Activated T-cell treated with anti-CD3 and anti-CD28 coated beads for 48 hours (primary cell): ENCODE measurements at places on chromosomes 3 and 15.

DNA sequence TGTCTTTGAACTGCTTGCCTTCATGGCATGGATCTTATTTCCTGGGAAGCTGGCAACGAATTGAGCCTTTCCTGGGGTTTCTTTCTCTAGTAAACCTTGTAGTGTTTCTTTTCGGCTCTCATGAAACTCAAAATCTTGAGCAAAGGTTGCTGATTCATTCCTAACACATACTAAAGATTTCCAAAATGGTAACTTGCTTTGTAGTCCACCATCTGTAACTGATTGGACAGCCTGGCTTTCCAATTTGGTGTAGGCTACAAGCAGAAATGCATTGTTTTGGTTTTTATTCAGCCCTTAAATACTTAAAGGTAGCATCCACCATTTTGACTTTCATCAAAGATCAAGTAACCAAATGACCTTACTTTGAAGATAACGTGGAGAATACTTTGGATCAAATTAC is 38.1 kb downstream of the LRTM1 start:
- no peak for DNase-seq

- DNase-seq, result peak; percentile 21
These were observed 1.1 kb upstream of the TRIM71 start for GRCh38 chr3:32816439-32817256.

DNA sequence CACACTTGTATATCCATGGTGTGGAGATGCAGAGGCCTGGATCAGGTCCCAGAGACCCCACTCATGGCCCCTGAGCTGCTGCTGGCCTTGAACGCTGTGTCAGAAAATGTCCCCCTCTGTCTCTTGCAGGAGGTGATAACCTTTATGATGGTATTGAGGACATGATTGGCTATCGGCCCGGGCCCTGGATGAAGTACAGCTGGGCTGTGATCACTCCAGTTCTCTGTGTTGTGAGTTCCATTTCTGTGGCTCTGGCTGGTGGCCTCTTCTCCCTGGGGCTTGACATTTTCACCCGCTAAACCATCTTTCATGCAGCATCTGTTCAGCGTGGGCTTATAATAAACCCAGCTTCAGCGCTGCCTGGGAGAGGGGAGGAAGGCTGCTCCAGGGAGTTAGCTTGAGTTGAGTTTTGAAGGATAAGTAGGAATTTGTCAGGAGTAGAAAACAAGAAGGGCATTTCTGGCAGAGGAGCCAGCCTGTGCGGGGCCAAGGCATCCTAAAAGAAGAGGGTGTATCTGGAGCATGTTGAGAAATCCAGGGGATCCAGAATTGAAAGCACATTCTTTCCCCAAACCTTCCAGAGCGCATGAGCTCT is 61.1 kb downstream of the GRIP2 start:
- DNase-seq, result no peak

DNA sequence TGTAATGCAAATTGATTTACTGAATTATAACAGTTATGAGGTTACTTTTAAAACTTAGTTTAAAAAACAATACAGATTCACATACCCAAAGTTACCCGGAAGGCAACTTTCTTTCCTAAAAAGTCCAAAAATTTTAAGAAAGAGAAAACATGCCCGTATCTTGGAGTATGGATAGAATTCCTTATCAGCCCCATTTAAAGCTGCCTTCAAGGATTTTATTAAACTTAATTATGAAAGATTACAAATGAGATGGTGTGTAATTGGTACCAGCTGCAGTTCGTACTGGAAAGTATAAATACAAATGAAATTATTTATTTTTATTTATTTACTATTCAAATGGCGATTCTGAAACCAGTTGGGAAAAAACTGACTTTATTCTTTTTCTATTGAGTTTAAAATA is 39.4 kb downstream of the SATB1 start:
- no peak for DNase-seq

DNA sequence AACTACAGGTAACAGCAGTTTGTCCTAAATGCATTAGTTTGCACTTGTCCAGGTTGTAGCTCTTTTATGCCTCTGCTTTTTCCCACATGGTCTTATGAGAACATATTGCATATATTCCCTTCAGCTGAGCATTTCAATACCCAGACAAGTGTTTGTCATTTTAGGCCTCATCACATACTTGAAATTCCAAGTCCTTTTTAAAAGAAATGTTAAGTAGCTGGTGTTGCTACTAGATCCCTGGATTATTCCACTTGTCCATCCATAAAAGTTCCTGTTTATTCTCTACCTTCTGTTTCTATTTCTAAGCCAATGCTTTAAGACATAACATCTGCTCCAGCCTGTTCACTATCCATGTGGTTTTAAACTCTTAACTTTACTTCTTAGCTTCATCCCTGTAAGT is 128.4 kb downstream of the NECTIN3 start:
- no peak for DNase-seq

DNA sequence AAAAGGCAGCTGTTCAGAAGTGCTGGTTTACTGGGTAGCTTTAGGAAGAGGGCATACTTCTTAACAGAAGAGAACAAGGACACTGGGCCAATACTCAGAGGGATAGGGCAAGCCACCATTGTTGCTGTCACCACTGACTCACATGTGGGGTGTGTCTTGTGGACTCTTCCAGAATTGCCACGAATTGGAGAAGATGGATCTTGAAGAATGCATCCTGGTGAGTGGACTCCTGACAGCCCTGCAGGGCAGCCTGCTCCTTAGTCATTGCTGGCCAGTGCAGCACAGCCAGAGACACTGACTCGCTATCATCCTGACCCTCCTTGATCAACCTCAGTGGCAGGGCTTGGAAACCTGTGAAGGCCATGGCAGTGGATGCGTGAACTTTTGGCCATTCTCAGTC is 62.3 kb downstream of the UBP1 start:
- no peak for DNase-seq

GRCh38 chr15:72199721-72200212 is 2.2 kb upstream of the GRAMD2A start:
- DNase-seq, result peak; percentile 55

DNA sequence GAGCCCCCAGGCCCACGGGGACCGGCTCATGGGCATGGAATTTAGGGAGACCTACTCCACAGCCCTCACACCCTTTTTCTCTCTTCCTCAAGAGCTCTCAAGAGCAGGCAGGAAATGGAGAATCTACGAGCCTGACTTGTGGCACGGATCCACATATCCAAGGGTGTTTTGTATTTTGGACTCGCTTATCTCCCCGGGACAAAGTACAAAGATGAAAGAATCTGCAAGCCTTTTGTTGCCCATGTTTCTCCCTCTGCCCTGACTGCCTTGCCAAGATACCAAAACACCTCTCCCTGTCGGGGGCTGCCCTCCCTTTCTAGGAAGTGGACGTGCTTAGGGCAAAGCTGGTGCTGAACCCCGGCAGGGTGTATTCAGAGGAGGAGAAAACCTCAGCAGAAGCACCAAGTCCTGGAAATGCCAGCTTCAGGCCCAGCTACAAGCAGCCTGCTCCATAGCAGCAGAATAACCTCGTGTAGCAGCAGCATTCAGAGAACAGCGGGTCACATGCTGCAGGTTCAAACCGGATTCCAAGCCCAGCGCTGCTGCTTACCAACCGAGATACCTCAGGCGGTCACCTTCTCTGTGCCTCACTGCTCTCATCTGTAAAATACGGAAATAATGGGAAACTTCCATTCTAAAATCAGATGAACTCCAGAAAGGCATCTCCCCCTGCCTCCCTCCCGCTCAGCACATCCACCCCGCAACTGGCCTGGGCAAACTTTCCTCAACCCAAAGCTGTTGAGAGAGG is 35.2 kb downstream of the DNASE1L3 start:
- no peak for DNase-seq

DNA sequence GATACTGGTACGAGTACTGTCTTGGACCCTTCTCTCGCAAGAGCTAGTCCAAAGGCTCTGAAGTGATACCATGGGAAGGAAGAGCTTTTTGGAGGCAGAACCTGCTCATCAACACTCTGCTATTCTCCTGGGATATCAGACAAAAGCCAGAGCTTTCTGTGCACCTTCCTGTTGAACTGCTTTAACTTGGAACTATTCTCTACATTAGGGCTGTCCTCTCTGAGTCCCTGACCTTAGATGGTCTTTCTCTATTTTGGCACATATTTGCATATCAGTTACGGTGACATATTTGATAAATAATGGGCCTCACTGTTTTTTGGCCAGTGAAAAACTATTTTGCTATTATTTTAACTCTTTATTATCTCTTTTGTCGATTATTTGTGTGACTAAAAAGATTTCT is 146.9 kb downstream of the TIGIT start:
- no peak for DNase-seq

DNA sequence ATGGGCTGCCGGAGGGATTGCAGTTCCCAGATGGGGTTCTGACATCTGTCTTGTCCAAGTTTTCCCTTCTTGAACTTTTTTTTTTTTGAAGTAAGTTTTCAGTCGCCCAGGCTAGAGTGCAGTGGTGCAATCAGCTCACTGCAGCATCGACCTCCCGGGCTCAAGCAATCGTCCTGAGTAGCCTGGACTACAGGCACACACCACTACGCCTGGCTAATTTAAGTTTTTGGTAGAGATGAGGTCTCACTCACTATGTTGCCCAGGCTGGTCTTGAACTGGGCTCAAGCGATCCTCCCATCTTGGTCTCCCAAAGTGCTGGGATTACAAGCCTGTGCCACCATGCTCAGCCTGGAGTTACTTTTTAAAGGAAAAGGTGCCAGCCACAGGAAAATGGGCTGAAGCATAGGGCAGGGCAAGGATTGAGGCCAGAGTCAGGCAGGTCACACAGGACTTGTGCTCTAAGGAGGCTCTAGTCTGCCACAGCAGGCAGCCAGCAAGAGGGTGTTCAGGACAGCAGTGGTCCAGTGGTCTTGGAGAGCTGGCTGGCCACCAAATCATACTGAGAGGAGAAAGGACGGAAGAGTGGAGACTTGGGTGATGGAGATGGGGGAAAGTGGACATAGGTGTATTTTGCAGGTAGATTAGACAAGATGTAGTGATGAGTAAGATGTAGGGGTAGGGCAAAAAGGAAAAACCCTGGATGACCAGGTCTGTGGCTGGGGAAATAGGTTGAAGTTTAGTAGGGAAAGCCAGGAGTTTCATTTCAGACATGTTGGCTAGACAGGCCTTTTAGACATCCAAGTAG is 6.0 kb upstream of the PODXL2 start:
- no peak for DNase-seq

DNA sequence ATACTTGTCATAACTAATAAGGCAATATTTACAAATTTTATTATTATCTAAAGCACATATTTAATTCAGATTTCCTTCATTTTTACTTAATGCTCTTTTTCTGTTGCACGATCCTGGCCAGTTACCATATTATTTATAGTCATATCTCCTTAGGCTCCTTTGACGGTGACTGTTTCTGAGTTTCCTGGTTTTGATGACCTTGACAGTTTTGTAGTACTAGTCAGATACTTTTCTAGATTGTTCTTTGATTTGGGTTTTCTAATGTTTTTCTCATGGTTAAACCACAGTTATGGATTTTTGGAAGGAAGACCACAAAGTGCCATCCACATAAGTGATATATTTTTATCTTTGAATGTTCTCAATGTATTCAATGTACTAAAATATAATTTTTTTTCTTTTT is 171.0 kb upstream of the NANOGP8 start:
- DNase-seq, result no peak

DNA sequence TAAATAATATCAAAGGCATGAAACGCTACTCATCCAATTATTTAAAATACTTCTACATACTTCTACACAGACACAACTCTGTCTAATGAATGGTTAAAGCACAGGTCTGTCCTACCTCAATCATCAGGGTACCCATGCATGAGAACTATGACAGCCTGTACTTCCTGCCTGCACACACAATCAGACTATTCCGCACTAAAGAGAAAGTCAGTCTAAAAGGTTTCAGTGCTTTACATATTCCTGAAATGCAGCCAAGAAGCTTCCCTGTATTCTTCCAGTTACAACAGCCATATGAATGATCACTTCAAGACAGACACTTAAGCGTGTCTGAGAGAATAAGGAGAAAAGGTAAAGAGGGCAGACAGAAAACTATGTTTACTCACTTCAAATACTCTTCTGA is 58.8 kb downstream of the TUBGCP4 start:
- no peak for DNase-seq

DNA sequence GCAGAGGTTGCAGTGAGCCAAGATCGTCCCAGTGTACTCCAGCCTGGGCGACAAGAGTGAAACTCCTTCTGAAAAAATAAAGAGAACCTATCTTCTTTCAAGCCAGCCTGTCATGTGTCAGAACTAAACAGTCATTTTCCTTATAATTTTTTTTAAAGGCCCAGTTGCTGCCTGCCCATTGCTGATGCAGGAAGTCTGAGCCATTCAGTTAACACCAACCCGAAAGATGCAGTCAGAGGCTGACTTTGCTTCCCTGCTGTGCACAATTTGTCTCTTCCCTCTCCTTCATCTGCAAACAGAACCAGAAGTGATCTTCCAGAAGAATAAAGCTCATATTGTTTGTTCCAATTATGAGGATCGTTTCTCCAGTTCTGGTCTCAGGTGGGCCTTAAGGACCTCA is 220.6 kb downstream of the SLCO3A1 start:
- no peak for DNase-seq

DNA sequence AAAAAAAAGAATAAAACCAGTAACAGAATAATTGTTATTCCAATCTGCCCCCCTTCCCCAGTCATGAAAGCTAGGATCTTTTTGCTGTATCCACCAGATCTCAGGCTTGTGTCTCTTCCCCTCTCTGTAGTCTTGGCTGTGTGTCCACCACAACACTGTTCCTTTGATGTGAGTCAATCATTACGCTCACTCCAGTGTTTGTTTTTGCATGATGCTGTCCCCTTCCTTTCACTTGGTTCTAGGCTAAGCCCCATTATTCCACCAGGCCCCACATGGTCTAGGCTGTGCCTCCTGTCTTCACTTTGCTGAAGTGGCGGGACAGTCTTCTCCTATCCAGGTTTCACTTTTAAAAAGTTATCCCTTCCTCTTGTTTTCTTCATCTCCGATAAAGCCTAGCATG is 13.6 kb downstream of the ACKR2 start:
- DNase-seq, result no peak

- DNase-seq, result no peak
These were observed 74.6 kb downstream of the ARRDC4 start for GRCh38 chr15:98035134-98035533.

DNA sequence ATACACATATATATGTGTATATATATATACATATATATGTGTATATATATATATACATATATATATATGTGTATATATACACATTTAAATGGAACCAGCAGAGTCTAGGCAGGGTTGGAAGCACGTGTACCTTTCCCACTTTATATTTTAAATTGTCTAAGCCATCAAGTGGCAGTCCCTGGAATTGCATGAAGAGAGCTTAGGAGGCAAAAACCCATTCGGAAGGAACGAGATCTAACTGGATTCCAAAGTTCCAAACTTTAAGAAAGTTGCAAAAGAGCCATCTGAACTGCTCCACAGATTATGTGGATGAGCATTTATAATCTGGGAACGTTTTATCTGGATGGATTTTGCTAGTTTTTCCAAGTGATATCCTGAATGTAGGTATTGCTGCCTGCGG is 186.5 kb downstream of the FOXP1 start:
- DNase-seq, result no peak

- DNase-seq, result no peak
These were observed 33.8 kb downstream of the SCAP start for GRCh38 chr3:47441796-47442551.

- no peak for DNase-seq
These were observed 60.8 kb upstream of the POLG start for GRCh38 chr15:89395461-89395871.

GRCh38 chr3:168973206-168973605 is 690.3 kb downstream of the MECOM start:
- no peak for DNase-seq

GRCh38 chr15:78374436-78375393 is 34.6 kb downstream of the CRABP1 start:
- no peak for DNase-seq

- DNase-seq, result no peak
These were observed 418.0 kb downstream of the PLCL2 start for GRCh38 chr3:17302774-17303173.
